ENCODE measurements at places on chromosomes 1 and 21.

DNA sequence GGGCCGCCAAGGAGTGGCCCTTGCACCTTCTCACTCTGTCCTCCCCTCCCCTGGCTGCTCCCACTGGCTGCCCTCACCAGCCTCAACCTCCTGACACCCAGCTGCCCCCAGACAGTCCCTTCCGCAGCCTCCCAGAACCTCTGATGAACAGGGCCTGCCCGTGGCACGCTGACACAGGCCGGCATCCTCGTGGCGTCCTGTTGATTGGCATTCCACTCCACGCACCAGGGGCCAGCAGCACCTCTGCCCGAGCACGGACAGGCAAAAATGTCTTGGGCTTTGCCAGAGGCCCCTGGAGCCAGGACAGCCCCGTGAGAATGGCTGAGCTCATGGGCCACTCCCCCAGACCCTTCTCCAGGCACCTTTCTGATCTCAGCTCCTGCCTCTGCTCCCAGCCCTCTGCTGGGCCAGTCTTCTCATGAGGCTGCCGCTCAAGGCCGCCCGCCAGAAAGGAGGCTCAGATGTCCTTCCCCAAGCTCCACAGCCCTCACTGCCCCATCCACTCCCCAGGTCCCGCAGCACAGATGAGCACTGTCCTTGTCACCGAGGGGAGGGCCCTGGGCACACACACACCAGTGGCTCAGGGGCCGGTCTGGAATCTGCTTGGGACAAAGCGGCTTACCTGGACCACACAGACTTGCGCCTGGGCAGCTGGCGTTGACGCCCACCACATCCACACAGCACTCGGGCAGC lies 15.8 kb upstream of the RNF223 start:
- DNase-seq, result no peak

DNA sequence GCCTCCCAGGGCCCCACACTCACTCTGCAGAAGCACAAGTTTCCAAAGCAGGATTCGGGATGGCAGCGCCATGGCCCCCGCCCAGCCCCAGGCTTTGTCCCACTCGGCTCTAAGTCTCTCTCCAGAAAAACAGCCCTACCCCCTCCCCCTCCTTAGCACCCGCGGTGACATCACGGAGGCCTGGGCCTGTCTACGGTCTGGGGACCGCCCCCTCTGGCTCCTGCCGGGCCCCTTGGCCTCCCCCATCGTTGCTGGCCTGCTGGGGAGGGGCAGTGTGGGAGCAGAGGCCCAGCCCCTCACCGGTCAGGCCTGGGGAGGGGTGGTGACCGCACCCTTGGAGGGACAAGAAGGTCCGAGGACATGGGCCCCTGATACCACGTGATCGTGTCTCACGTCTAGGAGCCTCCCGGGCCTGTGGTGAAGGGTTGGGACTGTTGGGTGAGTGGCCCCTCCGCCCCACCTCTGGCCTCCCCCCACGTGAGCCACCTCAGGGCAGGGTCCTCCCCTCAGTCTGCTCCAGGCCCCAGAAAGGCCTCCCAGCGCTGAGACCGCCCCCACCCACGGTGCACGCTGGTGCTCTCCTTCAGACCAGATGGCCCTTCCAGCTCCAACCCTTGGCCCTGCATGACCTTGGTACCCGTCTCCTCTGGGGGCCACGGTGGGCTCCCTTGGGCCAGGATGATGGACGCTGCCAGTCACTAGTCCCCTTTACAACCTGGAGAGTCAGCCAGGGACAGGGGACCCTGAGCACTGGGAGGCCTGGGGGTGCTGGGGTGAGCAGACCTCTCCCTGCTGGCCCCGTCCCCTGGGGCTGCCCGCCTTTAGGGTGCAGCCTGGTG lies at the start of gene MXRA8:
Gene MXRA8 (minus strand): TSS at position 123 of the 839 bp plus-strand sequence. CDS start 51 bp downstream, at position 72.
- peak; percentile 37 for DNase-seq

DNA sequence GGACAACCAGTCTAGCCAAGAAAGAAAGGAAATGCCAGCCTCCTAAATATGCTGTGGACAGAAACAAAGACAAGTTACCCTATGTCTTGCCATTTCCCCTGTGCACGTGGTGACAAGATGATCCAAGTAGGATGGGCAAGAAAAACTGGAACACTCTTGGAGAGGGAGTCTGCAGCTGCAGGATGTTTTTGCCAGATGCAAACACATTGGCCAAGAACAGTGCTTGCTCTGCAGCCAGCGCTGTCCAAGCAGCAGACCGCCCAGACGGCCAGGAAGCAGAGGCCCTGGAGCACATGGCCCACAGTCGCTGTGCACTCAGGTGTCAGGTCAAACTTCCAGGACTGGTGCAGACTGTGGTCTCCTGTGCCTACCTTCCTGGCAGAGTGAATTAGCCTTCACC lies 189.3 kb downstream of the SLC35F3 start:
- DNase-seq, result no peak

- DNase-seq, result no peak
Observed at GRCh38 chr1:191541758-191542157, 616.5 kb upstream of the RGS18 start.

DNA sequence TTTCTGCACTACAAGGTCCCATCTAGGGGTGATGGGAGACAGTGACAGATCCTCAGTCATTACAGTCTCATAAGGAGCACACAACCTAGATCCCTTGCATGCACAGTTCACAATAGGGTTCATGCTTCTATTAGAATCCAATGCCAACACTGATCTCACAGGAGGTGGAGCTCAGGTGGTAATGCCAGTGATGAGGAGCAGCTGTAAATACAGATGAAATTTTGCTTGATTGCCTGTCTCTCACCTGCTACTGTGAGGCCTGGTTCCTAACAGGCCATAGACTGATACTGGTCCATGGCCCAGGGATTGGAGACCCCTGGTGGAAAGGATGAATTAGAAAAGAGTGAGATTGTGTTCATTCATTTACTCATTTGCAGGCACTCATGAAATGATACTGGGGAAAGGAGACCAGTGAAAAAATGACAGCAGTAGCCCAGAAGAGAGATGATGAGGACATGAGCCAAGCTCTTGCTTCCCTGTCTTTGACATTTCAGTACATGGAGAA lies 251.6 kb upstream of the DUSP10 start:
- no peak for DNase-seq

DNA sequence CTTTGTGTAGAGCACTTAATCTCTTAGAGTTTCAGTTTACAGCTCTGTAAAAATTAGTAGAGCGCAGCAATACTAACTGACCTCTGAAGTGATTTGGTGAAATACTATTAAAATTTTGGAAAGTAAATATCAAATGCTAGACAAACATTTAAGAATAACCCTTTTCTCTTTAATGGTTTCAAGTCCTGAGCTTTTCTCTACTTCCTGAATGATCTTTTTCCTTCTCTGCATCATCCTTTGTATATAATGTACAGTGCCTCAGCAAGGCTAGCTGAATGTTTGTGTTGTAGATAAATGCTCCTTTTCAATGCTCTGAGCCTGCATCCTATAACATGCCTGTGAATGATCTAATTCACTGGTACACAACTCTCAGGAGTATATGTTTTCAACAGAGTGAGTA lies 272.9 kb downstream of the ADGRL2 start:
- DNase-seq, result no peak

GRCh38 chr1:204366759-204367158 lies 7.0 kb upstream of the PLEKHA6 start:
- DNase-seq, result no peak

DNA sequence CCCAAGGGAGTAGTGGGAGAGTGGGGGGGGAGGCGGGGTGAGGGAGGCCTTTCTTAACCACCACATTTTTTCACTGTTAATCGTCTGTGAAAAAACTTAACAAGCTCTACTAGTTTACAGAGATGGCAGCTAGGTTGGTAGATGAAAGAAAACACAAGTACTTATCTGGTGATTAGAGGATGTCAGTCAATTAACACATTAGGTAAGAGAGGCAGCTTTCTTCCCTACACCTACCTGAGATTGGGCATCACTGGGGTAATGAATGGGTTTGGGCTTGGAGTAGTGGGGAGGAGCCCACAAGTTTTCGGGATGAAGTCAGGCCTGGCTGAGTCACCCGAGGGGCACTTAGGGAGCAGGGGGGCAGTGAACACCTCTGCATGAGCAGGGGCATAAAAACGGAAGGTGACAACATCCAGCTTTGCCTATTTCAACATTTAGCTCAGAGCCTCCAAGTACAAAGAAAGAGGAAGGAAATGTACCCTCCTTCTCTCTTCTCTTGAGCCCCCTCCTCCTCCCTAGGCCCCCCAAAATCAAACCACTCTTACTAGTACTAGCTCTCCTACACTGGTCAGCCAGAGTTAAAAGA lies 2.5 kb downstream of the LBR start:
- DNase-seq, result no peak

DNA sequence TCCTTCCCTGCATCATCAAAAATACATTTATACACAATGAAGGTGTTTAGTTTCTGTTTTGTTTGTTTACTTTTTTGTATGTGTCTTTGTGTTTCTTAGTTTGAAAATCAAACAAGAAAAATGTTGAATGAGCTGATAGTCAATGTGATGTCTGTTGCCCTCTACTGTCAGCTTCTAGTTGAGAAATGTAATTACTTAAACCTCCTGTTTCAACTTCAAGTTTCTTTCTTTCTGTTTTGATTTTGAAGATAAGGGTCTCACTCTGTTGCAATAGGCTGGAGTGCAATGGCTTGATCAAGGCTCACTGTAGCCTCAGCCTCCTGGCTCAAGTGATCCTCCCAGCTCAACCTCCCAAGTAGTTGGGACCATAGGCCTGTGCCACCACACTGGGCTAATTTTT lies 37.5 kb downstream of the SPTA1 start:
- no peak for DNase-seq

GRCh38 chr1:226827458-226827857 lies 43.0 kb upstream of the PSEN2 start:
- no peak for DNase-seq

GRCh38 chr1:69534829-69535228 lies 32.9 kb upstream of the LRRC7 start:
- DNase-seq, result no peak

DNA sequence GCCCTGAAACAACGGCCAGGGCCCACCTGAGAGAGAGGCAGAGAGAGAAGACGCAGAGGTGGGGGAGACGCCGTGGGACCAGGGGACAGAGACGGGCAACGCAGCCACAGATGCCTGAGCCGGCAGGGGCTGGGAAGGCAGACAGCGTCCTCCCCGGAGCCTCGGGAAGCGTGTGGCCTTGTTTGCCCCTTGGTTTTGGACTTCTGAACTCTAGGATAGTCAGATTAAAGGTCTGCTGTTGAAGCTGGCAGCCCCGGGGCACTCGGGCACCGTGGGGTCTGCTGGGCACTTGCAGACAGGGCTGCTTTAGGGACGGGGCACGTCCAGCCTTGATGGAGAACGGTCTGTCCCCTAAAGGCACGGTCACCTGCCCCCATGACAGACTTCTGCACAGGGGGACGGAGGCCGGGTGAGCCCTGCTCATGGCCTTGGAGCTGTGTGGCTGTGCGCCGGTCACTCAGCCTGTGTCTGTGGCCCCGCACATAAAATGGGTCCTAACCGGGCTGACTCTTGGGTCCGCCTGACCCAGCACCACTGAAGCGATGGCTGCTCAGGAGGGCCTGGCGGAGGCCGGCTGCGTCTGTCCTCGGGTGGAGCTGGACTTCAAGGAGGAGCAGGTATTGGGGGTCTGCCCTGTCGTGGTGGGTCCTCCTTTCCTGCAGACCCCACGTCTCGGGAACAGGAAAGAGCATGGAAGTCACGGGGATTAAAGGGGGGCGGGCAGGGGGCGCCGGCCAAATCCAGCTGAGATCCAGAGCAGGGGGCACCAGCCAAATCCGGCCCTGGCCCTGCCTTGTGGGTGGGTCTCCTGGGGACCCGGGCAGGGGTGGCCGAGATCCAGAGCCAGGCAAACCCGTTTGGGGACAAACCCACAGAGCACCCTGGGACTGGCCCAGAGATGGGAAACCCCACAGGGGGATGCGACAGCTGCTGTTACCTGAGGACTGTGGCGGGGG lies 9.6 kb upstream of the RNF223 start:
- DNase-seq, result no peak

DNA sequence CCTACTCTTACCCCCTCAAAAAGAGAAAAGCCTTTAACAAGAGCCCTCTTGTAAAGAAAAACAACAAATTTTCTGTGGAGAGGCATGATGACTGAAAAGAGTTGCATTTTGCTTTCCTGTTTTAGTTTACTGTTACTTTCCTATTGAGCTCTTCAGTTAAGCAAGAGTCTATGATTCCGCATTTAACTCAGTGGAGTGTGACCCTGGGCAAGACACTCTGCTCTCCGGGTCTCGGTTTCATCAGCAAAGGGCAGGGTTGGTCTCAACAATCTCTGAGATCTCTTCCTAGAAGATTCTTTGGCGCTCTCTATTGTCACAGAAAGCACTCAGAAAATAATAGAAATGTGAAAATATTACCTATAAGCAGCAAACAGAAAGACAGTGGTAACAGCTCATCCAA lies 175.7 kb downstream of the TGFBR3 start:
- DNase-seq, result no peak

DNA sequence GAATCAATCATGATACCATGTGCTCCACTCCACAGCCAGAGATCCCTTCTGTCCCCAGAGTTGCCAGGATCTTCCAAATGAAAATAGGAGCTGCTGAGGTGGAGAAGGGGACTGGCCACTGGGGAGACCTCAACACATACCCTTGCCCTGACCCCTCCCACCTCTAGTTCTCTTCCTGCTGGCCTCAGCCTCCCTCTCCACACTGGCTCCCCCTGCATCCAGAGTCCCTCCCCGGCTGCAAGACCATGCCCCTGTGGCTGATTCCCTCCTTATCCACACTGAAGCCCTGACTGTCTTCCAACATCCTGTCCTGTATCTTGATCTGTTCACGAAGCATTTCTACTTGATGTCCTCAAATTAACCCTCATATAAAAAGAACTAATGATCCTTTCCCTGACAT lies 21.1 kb upstream of the CDK18 start:
- DNase-seq, result no peak

DNA sequence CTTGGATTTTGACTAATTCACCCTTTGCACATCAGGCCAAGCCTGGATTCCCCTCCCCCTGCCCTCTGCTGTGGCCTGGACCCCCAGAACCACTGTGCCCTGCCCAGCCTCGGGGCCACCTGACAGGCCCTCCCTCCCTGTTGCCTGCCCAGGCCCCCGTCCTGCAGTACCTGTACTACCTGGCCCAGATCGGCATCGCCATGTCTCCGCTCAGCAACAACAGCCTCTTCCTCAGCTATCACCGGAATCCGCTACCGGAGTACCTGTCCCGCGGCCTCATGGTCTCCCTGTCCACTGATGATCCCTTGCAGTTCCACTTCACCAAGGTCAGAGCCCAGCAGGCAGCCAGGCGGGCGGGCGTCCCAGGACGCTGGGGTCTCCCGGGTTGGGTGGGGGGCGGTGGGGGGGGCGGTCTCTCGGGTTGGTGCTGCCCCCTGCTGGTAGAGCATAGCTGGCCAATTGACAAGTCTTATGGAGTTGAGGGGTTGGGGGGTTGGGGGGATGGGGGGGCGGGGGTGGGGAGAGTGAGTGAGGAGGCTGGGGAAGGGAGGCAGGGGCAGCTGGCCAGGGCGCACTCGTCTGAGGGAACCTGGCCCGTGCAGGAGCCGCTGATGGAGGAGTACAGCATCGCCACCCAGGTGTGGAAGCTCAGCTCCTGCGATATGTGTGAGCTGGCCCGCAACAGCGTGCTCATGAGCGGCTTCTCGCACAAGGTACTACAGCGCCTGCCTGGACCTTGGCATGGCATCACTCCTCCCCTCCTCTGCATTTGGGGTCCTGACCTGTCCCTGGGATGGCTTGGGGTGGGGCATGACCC lies 10.7 kb downstream of the AMPD2 start:
- no peak for DNase-seq
